ENCODE measurements at places on chromosomes 16 and 17.
A peak's percentile ranks its signal among the peaks of the same experiment; 100 is the strongest.

DNA sequence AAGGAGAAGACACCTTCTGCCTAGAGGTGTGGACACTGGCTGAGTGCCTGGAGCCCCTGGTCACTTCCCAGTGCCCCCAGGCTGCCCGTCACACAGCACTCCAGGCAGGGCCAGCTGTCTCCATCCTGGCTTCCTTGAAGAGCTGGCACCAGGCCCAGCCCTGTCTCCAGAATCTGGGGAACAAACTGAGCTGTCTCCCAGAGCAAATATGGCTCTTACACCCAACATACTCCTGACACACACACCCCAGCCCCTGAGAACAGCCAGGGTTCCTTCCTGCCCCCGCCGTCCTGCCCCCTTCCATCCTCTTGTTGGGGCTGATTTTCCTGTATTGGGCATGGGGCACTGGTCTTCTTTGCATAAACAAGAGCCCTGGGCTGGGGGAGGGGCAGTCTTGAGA lies 9.1 kb downstream of the NHERF1 start:
- H3K27me3 ChIP-seq = no peaks in the 10 kb centered on the region
- peaks cover 56% of the 10 kb centered on the region for H3K4me1 ChIP-seq
- peak; percentile 63 for DNase-seq
- H3K4me3 ChIP-seq = no peak overlapping the region

- peaks cover 13% of the 10 kb centered on the region for H3K36me3 ChIP-seq
- no peak overlapping the region for H3K4me3 ChIP-seq
- H3K4me1 ChIP-seq = peaks cover 4% of the 10 kb centered on the region
- H3K27ac ChIP-seq = no peak overlapping the region
These were observed 27.8 kb downstream of the TK2 start for GRCh38 chr16:66521951-66522771.

DNA sequence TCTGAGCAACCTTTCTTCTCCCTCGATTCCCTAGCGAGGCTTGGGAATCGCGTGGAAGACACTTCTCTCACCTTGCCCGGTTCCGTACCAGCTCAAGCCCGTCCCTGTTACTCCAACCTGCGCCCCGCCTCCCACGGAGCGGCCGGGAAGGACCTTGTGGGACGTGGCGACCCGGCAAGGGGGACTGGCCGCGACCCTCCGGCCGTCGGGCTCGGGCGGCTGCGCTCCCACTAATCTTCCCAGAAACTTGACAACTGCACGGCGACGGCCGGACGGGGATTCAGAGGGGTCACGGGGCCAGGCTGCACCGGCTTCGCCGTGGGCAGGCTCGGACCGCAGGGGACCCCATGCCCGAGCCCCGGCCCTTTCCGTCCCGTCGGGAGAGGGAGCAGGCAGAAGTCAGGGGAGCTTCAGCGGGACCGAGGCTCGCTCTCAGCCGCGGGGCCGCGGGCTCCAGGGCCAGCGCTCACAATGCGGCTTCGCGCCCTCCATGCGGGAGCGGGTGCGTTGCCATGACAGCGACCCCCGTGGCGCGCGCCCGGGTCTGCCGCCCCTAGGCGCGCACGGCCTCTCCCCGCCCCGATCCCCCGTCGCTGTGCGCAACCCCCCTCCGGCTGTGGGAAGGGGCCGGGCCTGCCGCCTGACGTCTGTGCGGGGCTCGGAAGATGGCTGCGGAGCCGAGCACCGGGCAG lies at the start of gene SGSM2:
Gene SGSM2, plus strand, starts transcription at position 650 of the 692 bp plus-strand sequence. CDS start 188 bp downstream, outside the sequence.
- peaks cover 6% of the 10 kb centered on the region for H3K4me1 ChIP-seq
- H3K36me3 ChIP-seq = peaks cover 39% of the 10 kb centered on the region
- peak; percentile 98 for DNase-seq
- H3K27ac ChIP-seq = peak within 1 kb of the TSS; percentile 94
- H3K27me3 ChIP-seq = no peaks in the 10 kb centered on the region

GRCh38 chr16:10213748-10214147 lies 31.5 kb upstream of the GRIN2A start:
- H3K36me3 ChIP-seq = no peaks in the 10 kb centered on the region
- no peaks in the 10 kb centered on the region for H3K27me3 ChIP-seq
- DNase-seq = no peak
- no peak overlapping the region for H3K4me3 ChIP-seq

DNA sequence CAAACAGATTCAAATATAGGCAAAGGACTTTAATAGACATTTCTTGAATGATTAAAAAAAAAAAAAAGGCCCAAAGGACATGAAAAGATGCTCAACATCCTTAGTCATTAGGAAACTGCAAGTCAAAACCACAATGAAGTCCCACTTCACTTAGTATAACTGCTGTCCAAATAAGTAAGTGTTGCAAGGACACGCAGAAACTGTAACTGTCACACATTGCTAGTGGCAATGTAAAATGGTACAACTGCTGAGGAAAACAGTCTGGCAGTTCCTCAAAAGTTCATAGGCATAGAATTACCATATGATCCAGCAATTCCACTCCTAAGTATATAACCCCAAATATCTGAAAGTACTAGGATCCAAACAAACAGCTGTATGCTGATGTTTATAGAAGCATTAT lies 112.7 kb downstream of the BRIP1 start:
- peaks cover 9% of the 10 kb centered on the region for H3K36me3 ChIP-seq
- H3K4me3 ChIP-seq = no peak overlapping the region
- H3K27me3 ChIP-seq = no peaks in the 10 kb centered on the region

DNA sequence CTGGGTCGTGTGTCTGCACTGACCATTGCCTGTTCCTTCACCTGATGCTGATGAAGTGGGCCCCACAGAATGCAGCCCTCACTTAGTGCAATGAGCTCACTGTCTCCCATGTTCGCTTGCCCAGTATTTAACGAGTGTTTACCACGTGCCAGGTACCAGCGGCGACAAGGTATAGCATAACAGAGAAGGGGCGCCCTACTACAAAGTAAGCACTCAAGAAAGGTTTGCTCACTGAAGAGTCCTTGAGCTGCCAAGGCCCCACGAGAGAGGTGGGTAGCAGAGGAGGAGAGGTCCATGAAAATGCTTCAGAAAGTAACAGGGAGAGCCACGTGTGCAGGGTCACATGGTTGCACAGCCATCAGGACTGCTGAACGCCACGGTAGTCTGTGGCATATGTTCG lies 230.0 kb downstream of the NTN1 start:
- no peaks in the 10 kb centered on the region for H3K4me1 ChIP-seq
- no peaks in the 10 kb centered on the region for H3K36me3 ChIP-seq
- no peaks in the 10 kb centered on the region for H3K27me3 ChIP-seq
- no peak overlapping the region for H3K27ac ChIP-seq
- no peak overlapping the region for H3K4me3 ChIP-seq

DNA sequence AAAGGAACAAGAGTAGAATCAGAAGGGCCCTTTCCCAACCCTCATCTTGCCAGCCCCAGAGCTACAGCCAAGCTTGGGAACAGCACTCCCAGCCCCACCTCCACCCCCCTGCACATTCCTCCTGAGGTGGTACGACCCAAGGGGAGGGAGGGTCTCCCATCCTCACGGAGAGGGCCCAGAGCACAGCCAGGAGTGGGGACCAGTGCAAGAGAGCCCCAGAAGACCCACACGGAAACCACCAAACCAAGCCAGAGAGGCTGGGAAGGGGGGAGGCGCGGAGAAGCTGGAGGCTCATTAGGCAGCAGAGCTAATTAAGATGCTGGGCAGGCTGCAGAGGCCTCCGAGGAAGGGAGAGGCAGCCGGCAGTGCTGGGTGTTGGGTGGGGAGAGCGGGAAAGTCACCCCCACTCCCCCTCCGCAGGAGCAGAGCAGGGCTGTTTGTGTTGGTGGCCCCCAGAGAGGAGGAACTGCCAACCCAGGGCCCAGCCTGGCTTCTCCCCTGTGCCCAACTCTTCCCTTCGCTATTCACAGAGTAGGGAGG lies 2.4 kb downstream of the CACNB1 start:
- no peaks in the 10 kb centered on the region for H3K27me3 ChIP-seq
- H3K4me3 ChIP-seq = no peak overlapping the region
- no peak for DNase-seq
- peaks cover 10% of the 10 kb centered on the region for H3K36me3 ChIP-seq
- peaks cover 34% of the 10 kb centered on the region for H3K4me1 ChIP-seq

- no peaks in the 10 kb centered on the region for H3K36me3 ChIP-seq
- no peak overlapping the region for H3K4me3 ChIP-seq
- H3K4me1 ChIP-seq = no peaks in the 10 kb centered on the region
- no peak for DNase-seq
- no peaks in the 10 kb centered on the region for H3K27me3 ChIP-seq
These were observed 37.2 kb downstream of the KCNJ2 start for GRCh38 chr17:70206361-70207010.

- H3K4me3 ChIP-seq = no peak overlapping the region
- H3K36me3 ChIP-seq = peaks cover 3% of the 10 kb centered on the region
- no peaks in the 10 kb centered on the region for H3K27me3 ChIP-seq
- no peaks in the 10 kb centered on the region for H3K4me1 ChIP-seq
- H3K27ac ChIP-seq = no peak overlapping the region
These were observed 31.4 kb upstream of the RNPS1 start for GRCh38 chr16:2299121-2299914.

GRCh38 chr16:3804426-3805016 lies 76.0 kb downstream of the CREBBP start:
- no peak for DNase-seq
- H3K36me3 ChIP-seq = peaks cover 6% of the 10 kb centered on the region
- H3K27ac ChIP-seq = no peak overlapping the region
- no peak overlapping the region for H3K4me3 ChIP-seq
- no peaks in the 10 kb centered on the region for H3K4me1 ChIP-seq
- no peaks in the 10 kb centered on the region for H3K27me3 ChIP-seq

DNA sequence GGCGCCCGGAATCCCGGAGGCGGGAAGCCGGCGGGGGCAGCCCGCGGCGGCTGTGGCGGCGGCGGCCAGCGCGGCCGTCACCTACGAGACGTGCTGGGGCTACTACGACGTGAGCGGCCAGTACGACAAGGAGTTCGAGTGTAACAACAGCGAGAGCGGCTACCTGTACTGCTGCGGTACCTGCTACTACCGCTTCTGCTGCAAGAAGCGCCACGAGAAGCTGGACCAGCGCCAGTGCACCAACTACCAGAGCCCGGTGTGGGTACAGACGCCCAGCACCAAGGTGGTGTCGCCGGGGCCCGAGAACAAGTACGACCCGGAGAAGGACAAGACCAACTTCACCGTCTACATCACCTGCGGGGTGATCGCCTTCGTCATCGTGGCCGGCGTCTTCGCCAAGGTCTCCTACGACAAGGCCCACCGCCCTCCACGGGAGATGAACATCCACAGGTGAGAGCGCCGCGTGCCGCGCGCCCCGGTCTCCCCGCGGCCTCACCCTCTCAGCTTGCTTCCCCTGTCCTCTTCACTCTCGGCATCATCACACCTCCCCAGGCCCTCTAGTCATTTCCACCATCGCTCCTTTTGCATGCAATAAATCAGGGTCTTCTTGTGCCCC lies 706 bp downstream of the SHISA6 start:
- no peak overlapping the region for H3K27ac ChIP-seq
- H3K36me3 ChIP-seq = no peaks in the 10 kb centered on the region
- H3K27me3 ChIP-seq = no peaks in the 10 kb centered on the region
- DNase-seq = peak; percentile 22

DNA sequence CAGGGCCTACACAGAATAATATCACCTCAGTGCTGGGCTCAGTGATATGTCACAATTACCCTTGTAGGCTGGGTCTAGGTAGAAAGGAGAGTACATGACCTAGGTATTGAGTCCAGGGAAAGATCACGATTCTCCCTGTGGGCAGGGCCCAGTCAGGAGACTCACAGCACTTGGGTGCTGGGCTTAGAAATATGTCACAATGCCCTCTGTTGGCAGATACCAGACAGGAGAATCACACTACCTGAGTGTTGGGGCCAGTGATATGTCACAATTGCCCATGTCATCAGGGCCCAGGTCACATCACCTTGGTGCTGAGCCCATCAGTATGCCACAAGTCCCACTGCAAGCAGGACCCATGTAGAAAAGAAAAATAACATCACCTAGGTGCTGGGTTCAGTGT lies 2105.5 kb downstream of the TP53TG3F start:
- no peaks in the 10 kb centered on the region for H3K4me1 ChIP-seq
- H3K27ac ChIP-seq = no peak overlapping the region
- no peaks in the 10 kb centered on the region for H3K27me3 ChIP-seq
- no peak for DNase-seq

DNA sequence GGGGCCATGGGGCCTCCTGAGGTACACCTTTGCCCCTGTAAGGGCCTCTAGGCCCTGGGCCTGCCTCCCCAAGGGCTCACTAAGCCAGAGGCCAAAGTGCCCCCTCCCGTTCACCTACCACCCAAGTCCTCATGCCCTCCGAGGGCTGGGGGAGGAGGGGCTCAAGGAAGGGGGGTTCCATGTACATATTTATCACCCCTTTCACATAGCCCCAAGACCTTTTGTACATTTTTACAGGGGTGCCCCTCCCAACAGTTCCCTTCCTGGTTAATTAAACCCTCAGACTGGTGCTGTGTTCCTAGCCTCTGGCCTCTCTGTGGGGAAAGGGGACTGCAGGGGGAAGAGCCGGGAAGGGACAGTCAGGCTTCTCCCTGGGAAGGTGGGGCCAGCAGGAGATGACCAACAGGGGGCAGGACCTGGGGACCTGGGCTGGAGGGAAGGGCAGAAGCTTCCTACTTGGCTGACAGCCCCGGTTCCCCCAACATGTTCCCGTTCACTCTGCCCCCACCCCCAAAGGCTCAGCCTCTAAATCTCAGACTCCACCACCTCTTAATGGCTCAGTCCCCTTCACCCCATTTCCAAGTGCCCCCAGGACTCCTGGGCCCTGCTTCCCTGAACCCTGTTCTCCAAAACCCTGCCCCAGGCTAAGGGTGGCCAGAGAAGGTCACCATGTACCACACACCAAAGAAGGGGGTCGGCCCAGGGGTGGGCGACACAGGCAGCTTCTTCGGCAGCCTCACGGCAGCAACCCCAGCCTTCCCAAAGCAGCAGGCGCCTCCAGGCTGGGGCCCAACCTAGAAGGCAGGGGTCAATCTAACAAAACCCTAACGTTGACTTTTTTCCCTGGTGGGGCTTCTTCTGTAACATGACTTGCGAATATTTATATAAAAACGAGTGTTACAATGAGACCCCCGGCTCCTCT lies 11.9 kb downstream of the FBRS start:
- no peak overlapping the region for H3K4me3 ChIP-seq
- H3K4me1 ChIP-seq = no peaks in the 10 kb centered on the region
- H3K27ac ChIP-seq = no peak overlapping the region
- no peak for DNase-seq

GRCh38 chr16:47780213-47780875 lies 319.2 kb downstream of the PHKB start:
- no peak overlapping the region for H3K27ac ChIP-seq
- no peaks in the 10 kb centered on the region for H3K4me1 ChIP-seq
- no peak overlapping the region for H3K4me3 ChIP-seq
- H3K27me3 ChIP-seq = no peaks in the 10 kb centered on the region
- no peaks in the 10 kb centered on the region for H3K36me3 ChIP-seq
- no peak for DNase-seq

- no peaks in the 10 kb centered on the region for H3K36me3 ChIP-seq
- H3K27ac ChIP-seq = no peak overlapping the region
- H3K27me3 ChIP-seq = no peaks in the 10 kb centered on the region
These were observed 97.9 kb downstream of the FOXL1 start for GRCh38 chr16:86676254-86676670.

- H3K27me3 ChIP-seq = peaks cover 8% of the 10 kb centered on the region
- H3K36me3 ChIP-seq = no peaks in the 10 kb centered on the region
- H3K27ac ChIP-seq = no peak overlapping the region
- DNase-seq = no peak
- H3K4me1 ChIP-seq = peaks cover 9% of the 10 kb centered on the region
These were observed 3.4 kb upstream of the ZNF423 start for GRCh38 chr16:49859125-49859811.

GRCh38 chr16:56262551-56263245 lies 71.4 kb downstream of the GNAO1 start:
- peak overlapping the region; percentile 93 for H3K27ac ChIP-seq
- H3K36me3 ChIP-seq = no peaks in the 10 kb centered on the region
- no peak for DNase-seq
- 0 out of 2 replicates have a peak, but pooled peaks cover 10% of the 10 kb centered on the region for H3K27me3 ChIP-seq
- no peak overlapping the region for H3K4me3 ChIP-seq
- peaks cover 85% of the 10 kb centered on the region for H3K4me1 ChIP-seq

- H3K4me1 ChIP-seq = no peaks in the 10 kb centered on the region
- H3K4me3 ChIP-seq = no peak overlapping the region
- no peaks in the 10 kb centered on the region for H3K36me3 ChIP-seq
- no peaks in the 10 kb centered on the region for H3K27me3 ChIP-seq
These were observed 282.0 kb downstream of the BCAS3 start for GRCh38 chr17:60959696-60960095.
